SIG-M5 (cell line): ENCODE measurements at places on chromosomes 2 and 18.

DNA sequence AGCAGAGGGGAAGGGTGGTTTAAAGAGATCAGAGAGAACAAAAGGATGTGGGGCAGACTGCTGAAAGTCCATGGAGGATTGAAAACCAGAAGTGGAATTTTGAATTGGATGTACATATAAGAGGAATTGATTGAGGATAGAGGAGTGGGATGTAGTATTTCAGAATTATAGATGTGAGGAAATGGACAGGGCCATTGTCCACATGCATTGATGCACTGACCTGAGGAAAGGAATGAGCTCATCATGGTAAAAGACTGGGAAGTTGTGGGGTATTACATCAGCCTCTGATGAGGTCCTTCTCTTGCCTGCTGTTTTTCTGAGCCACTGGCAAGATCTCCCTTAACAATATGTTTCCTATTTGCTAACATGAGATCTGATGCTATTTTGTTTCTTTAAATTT is 365.7 kb upstream of the FANCL start:
- DNase-seq: no peak

GRCh38 chr18:44579028-44579702 is 101.5 kb upstream of the SETBP1 start:
- DNase-seq: no peak

- no peak for DNase-seq
Measured at GRCh38 chr2:237670641-237671040, 43.3 kb downstream of the LRRFIP1 start.

DNA sequence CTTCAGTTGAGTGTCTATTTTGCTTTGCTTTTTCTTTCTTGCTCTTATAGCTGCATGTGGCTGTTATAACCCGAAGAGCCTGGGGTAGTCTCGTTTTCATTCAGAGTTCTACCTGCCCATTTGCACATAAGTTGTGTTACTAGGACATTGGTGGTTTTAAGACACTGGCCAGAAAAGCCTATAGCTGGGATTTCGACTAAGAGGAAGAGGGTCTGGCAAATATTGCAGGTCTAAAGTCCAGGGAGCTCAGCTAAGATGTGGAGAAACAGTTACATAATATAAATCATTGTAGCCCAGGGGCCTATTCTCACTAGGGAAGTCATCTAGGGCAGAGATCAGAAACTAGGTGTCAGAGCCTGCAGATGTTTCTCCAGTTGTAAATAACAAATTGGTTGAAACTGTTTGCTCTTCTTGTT is 120.8 kb downstream of the BABAM2 start:
- no peak for DNase-seq

GRCh38 chr2:240815761-240816583 is 4.0 kb downstream of the KIF1A start:
- DNase-seq: no peak

DNA sequence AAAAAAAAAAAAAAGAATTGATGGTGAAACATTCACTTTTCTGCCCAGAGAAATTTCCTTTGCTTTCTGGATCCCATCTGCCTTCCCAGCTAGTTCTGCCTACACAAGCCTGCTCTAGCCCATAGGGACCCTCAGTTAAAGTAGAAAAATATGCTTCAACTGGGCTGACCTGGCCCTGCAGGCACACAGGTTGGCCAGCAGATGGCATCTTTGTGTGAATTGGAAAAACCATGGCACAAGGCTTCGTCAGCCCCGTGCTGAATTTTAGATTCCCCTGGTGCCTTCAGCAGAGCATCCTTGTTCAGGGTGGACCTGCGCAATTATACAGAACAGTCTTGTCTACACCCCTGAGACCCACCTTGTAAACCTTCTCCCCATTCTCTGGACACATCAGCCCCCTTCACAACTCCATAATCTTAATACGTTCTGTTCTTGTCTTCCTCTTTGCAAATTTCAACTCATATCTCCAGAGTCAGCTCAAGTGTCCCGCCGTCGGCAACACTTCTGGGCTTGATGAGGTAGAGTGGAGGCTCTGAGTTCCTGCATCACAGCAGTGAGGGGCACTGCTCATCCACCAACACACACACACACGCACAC is 114.5 kb downstream of the INSIG2 start:
- no peak for DNase-seq
